ENCODE measurements at places on chromosomes 1 and 21.

- no peak for DNase-seq
Measured at GRCh38 chr1:156592910-156593660, 1.5 kb downstream of the NAXE start.

- DNase-seq, result no peak
Measured at GRCh38 chr1:29354511-29355098, 118.3 kb downstream of the PTPRU start.

DNA sequence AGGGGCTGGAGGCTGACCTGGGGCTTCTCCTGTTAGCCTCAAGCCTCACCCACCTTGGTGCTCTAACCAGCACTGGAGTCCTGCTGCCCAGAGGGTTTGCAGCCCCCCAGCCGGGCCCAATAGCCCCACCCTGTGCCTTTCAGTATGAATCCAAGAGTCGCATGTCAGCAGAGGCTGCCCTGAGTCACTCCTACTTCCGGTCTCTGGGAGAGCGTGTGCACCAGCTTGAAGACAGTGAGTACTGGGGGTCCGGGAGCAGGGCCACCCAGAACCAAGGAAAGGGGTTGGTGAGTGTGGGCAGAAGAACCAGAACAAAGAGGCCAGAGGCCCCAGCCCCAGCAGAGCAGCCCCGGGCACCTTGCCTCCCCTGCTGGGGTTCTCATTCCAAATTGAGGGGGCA is 25.6 kb downstream of the CDK18 start:
- no peak for DNase-seq

GRCh38 chr1:62398377-62398776 is 38.5 kb upstream of the USP1 start:
- DNase-seq, result no peak

DNA sequence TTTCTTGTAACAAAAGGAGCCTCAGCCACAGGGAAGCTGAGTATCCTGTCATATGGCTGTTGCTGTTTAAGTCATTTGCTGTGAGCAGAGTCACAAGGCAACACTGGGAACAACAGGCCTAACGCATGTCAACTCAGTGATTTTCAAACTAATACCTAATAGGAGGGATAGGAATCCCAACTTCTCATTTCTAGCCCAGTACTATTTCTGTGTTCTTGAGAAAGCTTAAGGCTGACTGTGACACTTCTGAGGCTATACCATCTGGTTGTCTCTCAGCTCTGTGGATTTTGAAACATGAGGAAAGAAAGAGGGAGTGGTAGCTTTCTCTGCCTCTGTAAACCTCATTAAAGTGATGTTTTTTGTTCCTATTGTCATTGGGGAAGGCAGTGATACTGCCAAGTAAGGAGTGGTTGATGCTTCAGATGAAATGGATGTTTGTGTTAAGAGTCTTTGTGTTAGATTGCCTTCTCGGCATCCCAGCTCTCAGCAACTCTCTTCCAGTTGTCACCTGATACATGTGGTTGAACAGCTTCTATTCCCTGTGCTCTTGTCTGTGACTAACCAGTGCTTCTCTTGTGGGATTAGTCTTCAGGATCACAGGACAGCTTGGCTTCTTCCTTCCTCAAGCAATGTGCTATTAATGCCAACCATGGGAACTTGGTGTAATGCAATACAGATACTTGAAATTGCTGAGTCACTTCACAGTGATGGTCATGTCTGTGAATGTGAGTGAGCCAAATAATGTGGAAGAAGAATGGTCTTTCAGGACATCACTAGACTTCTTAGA is 166.8 kb upstream of the IVNS1ABP start:
- DNase-seq, result peak; percentile 41

DNA sequence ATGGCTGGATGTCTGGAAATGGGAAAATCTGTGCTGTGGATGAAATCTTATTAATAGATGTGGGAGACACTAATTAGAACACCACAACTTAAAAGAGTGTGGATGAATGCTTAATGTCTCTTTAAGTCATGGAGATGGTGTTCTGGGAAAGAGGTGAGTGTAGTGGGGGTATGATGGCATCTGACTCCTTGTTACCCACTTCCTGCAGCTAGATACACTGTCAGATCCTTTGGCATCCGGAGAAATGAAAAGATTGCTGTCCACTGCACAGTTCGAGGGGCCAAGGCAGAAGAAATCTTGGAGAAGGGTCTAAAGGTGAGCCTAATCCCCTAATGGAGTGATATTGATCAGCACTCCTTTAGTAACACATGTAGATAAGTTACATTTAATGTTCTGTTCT is 2.0 kb downstream of the RPL11 start:
- DNase-seq, result no peak

DNA sequence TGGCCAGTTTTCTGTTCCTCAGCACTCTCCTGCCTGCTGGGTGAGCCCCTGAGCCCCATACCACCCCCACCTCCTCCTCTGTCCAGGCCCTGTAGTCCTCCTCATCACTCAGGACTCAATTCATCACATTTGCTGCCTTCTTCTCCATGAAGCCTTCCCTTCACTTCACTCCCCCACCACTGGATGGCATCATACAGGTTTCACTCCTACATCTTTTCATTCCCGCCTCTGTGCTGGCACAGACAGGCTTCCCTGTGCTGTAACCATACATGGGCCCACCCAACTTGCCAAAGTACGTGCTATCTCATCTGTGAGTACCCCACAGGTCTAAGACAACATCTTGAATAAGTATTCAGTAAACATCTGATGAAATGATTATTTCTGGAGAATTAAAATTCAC is 56.9 kb downstream of the SLC45A1 start:
- peak; percentile 60 for DNase-seq

GRCh38 chr1:240562111-240562590 is 49.8 kb downstream of the GREM2 start:
- DNase-seq, result no peak

- DNase-seq, result no peak
Measured at GRCh38 chr1:33610391-33610790, 137.9 kb downstream of the ZSCAN20 start.

DNA sequence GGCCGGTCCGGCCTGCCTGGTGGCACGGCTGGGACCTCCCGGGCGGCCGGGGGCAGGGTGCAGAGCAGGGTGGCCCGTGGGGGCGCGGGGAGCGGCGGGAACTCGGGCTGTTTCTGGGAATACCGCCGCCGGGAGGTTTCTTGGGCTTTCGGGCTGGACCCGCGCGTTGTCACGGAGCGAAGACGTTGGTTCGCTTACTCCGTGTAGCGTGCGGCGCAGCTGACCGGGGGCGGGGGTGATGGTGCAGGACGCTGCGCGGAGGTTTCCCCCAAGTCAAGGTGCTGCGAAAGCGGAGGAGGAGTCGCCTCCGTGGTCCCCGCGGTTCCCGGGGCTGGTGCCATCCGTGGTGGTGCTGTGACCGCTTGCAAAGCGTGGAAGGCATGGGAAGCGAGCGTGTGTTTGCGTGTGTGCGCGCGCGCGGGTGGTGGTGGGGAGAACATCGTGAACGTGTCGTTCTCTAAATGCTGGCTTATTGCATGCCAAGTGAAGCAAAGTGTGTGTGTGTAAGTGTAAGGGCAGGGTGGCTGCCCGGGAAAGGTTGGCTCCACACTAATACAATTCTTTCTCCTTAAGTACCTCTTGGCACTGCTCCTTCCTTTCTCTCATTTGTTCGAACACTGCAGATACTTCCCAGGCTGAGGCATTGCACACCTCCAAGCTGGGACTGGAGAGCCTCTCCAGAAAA is 1.1 kb downstream of the RYR2 start:
- peak; percentile 63 for DNase-seq

Measured in D341Med (cell line).